ENCODE measurements at places on chromosomes 16 and 17.

- DNase-seq = no peak
Measured at GRCh38 chr17:10178506-10178991, 19.9 kb downstream of the GAS7 start.

DNA sequence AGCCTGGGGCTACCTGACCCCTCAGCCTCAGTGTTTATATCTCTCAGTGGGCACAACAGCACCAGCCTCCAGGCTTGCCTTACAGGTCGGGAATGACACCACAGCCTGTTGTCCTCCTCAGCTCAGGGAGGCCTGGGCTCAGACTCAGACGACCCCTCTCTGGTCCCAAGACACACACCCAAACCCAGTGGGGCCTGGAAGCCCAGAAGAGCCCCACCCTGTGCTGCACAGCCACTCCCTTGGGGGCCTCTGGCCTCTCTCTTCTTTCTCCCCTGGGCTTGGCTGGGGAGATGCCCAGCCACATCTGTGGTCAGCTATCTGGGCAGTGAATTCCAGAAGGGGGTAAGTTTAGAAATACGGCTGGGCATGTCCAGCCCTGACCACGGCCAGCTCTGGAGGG, 2.4 kb downstream of the NATD1 start:
- DNase-seq = no peak

DNA sequence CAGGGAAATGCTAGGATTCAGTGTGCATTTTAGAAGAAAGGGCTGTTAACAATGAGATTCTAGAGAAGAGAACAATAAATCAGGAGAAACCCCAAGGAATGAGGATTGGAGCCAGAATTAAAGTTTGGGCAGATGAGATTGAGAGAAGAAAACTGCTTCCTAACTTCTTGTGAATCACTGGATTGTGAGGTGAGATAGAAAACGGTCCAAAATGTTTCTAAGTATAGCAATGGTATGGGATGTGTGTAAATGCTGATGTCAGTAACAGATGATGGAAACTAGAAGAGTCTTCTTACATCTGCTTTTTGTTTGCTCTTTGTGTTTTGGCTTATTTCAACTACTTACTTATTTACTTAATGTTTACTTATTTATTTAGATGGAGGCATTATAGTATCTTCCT, 123.0 kb downstream of the KCNJ2 start:
- no peak for DNase-seq

GRCh38 chr17:61926826-61927207, 965 bp downstream of the INTS2 start:
- no peak for DNase-seq

DNA sequence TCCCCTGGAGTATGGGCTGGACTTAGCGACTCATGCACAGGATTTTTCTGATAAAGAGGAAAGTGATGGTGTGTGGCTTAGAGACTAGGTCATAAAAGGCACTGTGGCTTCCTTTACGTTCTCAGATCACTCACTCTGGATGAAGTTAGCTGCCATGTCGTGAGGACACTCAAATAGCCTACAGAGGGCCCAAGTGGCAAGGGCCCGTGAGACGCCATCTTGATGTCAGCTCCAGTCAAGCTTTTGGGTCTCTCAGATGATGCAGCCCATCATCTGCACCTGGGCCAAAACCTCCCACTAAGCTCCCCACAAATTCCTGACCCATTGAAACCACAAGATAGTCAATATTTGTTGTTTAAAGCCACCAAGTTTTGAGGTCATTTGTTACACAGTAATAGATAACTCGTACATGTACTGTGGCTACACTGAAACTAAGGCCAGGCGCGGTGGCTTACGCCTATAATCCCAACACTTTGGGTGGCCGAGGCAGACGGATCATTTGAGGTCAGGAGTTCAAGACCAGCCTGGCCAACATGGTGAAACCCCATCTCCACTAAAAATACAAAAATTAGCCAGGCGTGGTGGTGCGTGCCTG, 14.7 kb downstream of the ST6GALNAC2 start:
- DNase-seq = no peak

DNA sequence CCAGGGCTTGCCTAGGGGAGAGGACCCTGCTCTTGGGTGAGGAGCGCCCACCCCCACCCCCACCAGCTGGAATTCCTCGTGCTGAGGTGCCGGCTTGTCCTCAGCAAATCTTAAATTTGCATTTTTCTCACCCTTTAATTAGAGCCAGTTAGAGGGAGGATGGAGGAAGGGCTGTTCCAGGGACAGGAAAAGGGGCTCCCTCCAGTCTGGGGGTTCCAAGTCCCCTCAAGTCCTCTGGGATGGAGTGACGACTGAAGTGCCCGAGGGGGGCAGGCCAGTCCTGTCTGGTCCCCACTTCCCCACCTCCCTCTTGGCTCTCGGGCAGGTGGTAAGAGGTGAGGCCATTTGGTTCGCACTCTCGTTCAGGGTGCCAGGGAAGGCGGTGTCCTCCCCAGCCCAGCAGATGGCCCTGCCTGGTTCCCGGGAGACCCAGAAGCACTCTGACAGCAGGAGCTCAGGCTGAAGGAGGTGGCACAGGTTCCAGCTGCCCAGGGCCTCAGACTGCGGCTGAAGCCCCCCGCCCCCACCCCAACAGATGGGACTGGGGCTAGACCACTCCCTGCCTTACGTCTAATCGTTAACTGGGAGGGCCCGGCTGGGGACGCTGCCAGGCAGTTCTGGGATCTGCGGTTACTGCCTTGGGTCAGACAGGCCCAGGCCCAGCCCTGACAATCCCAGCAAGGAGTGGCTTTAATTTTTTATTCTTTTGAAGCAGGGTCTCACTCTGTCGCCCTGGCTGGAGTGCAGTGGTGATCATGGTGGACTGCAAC, 2.2 kb downstream of the RAB26 start:
- DNase-seq = peak; percentile 44
